ENCODE measurements at places on chromosomes 11 and 22.

- no peak for DNase-seq
These were observed 741 bp upstream of the TALDO1 start for GRCh38 chr11:746289-747157.

GRCh38 chr11:2126520-2127085 lies 12.6 kb downstream of the IGF2 start:
- DNase-seq = no peak

- no peak for DNase-seq
These were observed 160.6 kb downstream of the TMEM135 start for GRCh38 chr11:87198266-87198881.

- no peak for DNase-seq
These were observed 11.4 kb downstream of the PACS1 start for GRCh38 chr11:66081505-66081904.

GRCh38 chr22:36619797-36620399 lies 83.7 kb downstream of the CACNG2 start:
- no peak for DNase-seq

- DNase-seq = no peak
These were observed 969 bp downstream of the CCDC117 start for GRCh38 chr22:28773461-28773867.
